ENCODE measurements at places on chromosomes 16 and 17.
A peak's percentile ranks its signal among the peaks of the same experiment; 100 is the strongest.

DNA sequence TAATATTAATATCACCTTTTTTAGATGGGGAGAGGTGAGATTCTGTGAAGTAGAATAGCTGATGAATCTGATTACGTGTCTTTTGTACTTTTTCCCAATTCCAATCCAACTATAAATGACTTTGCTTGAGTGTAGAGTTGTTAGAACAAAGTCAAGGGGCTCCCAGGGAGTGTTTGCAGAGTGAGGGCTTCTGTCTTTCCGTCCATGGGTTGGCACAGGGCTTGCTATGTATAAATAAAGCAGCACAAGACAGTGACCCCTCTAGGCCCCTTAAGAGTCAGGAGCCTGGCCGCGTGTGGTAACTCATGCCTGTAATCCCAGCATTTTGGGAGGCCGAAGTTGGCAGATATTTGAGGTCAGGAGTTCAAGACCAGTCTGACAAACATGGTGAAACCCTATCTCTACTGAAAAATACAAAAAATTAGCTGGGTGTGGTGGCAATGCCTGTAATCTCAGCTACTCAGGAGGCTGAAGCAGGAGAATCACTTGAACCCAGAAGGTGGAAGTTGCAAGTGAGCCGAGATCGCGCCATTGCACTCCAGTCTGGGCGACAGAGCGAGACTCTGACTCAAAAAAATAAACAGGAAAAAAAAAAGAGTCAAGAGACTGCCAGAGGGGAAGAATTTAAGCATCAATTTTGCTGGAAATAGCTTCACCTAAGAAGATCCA is 127.9 kb upstream of the HS3ST3A1 start:
- DNase-seq = no peak

DNA sequence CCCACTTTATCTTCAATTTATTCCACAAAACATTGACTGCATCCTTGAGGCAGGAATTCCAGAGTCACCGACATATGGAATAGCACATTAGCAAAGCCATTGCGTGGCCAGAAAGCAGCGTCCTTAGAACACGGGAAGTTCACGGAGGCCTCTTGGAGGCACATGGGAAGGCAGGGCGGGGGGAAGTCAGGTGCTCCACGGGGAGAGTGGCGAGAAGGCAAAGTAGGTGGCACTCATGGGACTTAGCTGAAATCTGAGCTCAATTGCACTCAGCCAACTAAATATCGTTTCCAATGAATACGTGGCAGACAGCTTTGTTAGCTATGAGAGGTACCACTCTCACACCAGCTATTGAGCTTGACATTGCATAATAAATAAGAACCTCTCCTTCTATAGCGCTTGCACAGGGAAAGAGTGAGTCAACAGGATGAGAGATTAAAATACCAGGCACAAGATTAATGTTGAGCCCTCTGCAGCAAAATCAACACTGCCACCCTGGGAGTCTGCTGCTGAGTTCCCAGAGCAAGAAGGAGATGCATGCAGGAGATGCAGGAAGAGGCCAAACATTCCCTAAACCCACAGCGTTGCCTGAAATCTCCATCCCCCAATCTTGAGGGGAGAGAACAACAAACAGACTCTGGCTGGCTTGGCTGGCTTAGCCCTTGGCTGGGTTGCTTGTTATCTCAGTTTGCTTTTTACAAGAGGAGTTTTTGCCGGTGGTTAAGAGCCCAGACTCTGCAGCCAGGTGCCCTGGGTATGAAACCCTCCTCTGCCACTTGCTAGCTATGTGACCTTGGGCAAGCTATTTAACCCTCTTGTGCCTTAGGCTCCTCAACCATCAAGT is 28.8 kb downstream of the ABCC12 start:
- DNase-seq = no peak

DNA sequence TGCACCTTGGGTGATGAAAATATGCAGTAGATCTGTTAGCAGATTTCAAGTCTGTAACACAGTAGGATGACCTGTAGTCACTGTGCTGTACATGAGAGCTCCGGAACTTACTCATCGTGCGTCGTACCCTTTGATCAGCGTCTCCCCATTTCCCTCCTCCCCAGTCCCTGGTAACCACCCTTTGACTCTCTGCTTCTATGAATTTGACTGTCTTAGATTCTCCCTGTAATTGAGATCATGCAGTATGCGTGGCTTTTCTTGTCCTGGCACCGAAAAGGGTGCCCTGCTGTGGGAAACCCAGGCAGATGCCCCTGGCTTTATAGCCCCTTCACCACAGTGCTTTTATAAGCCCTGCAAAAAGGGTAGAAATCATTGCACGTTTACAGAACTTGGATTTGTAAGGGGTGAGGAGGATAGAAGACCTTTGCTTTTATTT is 20.5 kb downstream of the CLEC16A start:
- no peak for DNase-seq

DNA sequence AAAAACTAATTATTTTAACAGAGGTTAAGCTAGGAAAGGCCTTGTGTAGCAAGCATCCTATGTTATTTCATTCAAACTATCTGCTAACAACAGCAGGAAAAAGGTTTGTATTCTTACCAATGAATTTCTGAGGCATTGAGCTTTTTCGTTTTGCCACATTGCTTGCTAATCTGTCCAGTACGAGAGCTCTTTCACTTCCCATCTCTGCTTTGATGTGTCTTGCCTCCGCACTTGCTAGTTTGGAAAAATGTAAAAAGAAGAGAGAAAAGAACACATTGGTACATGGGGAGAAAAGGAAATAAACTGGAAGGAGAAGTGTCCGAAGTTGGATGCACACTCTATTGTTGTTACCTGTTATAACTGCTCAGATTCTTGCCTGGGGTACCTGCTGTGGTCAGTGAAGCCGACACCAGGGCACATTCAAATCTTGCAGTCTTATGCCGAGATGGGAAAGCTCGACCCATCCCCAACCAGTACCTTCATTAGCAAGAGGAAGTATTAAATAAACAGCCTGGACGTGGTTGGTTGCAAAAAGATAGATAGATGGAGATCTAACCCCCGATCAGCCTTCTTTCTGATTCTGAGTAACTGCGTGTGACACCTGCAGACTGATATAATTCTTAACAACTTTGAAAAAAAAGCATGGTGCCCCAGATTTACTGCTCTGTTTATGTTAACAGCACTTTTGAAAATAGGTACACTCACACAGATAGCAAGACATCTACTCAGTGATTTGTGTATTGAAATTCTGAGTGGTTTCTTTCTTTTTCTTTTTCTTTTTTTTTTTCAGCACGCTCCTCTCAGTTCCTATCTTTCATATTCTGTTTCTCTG is 40.0 kb downstream of the GRB7 start:
- no peak for DNase-seq

GRCh38 chr17:40608061-40608581 is 39.5 kb downstream of the SMARCE1 start:
- no peak for DNase-seq

DNA sequence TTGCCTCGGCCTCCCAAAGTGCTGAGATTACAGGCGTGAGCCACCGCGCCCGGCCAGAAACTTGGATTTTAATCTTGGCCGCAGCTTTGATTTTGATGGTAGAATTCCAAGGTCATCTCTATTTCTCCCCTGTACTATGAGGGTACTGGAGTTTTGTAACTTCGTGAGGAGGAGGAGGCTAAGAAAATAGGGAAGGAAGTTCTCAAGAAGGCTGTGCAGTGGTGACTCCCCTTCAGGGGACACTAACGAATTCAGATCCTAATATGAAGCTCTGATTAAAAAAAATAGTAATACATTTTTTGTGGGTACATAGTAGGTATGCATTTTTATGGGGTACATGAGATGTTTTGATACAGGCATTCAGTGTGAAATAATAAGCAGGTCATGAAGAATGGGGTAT is 55.9 kb downstream of the LDHD start:
- no peak for DNase-seq

GRCh38 chr16:11205754-11206581 is 50.0 kb downstream of the SOCS1 start:
- DNase-seq = peak; percentile 30

DNA sequence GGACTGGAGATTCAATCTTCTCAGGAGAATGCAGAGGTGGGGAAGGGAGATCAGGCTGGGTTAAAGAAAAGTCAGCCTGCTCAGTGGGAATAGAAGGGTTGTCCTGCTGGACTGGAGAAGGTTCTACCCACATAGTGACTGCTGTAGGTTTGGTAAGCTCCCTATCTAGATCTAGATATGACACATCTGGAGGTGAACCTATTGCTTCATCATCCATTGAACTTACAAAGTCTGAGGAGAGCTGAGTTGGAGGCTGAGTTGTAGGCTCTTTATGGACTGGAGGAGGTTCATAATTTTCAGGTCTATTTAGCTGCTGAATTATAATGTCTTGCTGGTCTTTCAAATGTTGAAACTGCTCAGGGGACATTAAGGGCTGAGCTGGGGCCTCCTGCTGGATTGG is 46.0 kb upstream of the NF1 start:
- no peak for DNase-seq

DNA sequence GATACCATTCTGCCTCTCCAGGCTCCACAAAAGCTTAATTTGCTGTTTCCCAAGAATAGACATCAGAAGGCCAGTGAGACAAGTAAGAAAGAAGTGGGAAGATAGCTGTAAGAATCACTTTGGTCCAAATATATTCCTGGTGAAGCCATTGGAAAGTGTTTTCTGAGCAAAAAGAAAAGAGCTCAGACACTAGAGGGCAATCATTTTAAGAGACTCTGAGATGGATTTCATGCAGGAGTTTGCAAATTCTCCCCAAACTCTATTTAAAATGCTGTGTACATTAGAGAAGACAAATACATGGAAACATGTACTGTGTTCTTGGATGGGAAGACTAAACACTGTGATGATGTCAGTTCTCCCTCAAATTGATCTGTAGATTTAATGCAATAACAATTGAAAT is 8.0 kb upstream of the SLC6A2 start:
- DNase-seq = no peak

- DNase-seq = no peak
These were observed 3.0 kb downstream of the LASP1 start for GRCh38 chr17:38872671-38873385.

- no peak for DNase-seq
These were observed 19.6 kb downstream of the MGAT5B start for GRCh38 chr17:76887802-76888201.

GRCh38 chr17:57243171-57243622 is 13.1 kb upstream of the MSI2 start:
- DNase-seq = peak; percentile 75

DNA sequence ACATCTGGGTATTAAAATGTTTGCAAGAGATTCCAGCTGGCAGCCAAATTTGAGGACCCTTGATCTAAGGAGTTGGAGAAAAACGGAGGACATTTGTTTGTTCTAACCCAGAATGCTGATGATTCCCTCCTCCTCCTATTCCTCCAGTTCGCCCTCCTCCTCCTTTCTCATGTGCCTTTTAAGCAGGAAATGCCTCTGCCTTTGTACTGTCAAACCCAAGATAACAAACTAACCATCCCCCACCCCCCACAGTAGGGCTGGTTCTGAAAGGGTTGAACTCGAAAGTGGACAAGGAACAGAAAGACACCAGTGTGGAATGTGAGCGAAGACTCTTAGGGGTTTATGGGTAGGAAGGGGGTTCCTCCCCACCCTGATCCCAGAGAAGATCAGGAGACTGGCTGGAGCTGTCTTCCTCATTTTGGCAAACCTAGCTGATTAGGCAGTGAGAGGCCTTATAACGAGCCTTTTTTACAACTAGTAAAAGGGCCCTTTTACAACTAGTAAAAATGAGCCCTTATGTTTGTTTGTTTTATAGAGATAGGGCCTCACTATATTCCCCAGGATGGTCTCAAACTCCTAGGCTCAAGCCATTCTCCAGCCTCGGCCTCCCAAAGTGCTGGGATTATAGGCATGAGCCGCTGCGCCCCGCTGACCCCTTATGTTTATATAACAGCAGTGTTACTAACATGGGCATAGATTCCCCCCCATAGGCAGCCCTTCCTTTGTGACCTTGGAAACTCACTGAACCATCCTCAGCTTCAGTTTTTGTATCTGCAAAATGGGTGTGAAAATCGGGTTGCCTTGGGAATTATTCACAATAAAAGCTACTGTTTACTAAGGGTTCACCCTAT is 975 bp downstream of the CHD9 start:
- peak; percentile 37 for DNase-seq

GRCh38 chr16:70428178-70428998 is 10.5 kb downstream of the ST3GAL2 start:
- DNase-seq = peak; percentile 70

GRCh38 chr16:50025537-50025931 is 509 bp downstream of the CNEP1R1 start:
- peak; percentile 23 for DNase-seq

GRCh38 chr17:41868568-41868967 is 3.3 kb upstream of the KLHL11 start:
- no peak for DNase-seq

DNA sequence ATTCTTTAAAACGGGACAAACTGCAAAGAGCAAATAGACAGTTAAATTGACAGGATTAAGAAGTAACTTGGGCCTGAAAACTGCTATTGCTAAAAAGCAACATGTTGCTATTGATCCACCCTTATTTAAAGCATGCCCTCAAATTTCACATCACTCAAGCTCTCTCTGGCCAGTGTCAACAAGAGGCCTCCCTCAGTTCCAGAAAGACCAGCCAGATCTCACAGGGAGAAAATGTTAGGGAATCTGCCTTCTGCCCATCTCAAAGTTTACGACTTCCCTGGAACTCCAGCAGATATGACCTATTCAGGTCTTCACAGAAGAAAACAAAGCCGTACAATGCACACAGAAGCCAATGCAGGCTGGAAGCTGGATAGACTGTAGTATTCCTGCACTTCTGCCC is 8.9 kb downstream of the CFAP20 start:
- no peak for DNase-seq

DNA sequence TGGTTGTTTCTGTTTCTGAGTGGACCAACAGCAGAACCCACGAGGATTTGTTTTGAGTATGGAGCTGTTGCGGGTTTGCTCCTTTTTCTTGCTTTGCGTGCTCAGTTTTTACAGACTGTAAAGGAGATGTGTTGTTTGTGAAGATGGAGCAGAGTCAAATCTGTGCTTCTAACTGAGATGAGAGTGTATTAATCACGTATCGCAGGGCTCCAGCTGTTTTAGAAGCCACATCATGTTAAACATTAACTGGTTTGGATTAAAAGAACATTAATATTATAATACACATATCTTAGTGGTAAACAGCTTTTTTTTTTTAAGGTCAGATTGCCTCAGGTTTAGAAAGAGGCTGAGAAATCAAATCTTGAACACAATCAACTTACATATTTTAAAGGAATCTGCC is 69.4 kb downstream of the YPEL2 start:
- no peak for DNase-seq

DNA sequence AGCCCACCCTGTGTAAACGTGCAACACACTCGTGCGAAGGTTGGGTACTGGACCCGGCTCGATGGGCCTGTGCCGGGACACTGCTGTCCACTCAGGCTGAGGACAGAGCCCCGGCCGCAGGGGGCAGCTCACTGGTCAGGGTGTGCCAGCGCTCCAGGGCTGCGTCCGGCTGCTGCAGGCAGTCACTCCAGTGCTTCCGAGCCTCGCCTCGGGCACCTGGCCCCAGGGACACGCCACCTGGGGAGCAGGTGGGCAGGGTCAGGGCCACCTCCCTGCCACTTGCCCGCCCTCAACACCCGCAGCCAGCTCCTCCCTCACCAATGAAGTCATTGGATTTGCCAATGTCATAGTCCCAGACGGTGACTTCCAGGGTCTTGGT is 4.7 kb downstream of the DOC2A start:
- DNase-seq = no peak
